ENCODE measurements at places on chromosomes 7 and 10. TPM values are rescaled to one million over a fixed set of nuclear protein-coding genes. Genes with fewer than 3 reads are reported as not detected.

DNA sequence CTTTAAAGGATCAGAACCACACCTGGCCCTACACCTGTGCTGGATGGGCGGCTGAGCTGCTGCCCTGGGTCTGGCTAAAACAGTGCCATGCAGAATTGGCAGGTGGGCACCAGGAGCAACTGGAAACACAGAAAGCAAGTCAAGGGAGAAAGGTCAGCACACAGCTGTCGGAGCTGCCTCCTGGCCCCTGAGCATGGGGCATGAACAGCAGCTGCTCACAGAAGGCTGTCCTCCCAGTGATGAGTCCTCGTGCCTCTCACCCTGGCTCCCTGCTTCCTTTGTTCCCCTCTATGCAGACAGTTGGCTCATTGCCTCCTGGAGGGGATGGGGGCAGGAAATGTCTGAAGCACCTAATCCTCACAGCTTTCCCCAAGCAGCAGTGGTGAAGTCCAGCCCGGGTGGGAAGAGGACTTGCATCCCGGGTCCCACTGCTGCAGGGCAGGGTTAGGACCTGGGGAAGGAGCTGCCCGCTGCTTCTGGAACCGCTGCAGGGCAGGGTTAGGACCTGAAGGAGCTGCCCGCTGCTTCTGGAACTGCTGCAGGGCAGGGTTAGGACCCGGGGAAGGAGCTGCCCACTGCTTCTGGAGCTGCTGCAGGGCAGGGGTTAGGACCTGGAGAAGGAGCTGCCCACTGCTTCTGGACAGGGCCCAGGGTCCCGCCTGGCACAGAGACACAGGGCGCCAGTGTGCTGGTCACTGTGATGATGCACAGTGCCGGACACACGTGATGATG is 37.3 kb downstream of the VIPR2 start:
- peak; percentile 35 for DNase-seq

Gene CTAGE8
- 1.4 TPM for polyA plus RNA-seq

Gene OR13A1
- not detected for polyA plus RNA-seq

Gene ABCB4
- 0.39 TPM for polyA plus RNA-seq

DNA sequence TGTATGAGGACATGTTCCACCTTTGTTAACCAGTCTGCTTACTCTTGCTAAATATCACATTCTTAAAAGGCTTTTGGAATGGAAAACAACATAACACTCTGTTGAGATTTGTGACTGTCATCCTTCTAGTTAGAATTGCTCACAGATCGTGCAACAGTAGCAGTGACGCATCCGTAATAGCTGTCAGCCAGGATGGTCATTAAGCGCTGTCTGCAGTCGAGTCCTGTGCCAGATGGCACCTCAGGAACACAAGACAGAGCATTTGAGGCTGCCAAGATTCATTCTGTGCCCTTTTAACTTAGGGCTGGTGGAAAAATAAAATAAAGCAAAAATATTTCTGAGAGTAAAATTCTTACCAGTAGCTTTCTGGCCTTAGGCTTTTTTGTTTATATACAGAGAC is 348.6 kb downstream of the ANKRD7 start:
- DNase-seq: peak; percentile 2

Gene DNAJC12
- 7.1 TPM for polyA plus RNA-seq

DNA sequence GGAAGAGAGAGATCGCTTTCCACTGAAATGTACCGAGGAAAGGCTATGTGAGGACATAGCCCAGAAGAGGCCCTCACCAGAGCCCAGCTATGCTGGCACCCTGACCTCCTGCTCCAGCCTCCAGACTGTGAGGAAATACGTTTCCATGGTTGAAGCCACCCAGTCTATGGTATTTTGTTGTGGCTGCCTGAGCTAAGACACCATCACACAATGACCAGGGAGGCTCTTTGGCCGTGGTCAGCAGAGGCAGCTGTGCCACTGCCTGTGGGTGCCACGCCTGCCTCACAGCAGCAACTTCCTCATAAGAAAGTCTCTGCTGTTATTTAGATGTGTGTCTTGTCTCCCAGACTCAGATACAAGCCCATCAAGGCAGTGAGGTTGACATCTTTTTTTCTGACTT is 182.7 kb upstream of the PLXNA4 start:
- DNase-seq: no peak

Gene MYO3A
- 0.83 TPM for polyA plus RNA-seq

- DNase-seq: no peak
Observed at GRCh38 chr10:97771055-97771891, 526 bp downstream of the SFRP5 start.

DNA sequence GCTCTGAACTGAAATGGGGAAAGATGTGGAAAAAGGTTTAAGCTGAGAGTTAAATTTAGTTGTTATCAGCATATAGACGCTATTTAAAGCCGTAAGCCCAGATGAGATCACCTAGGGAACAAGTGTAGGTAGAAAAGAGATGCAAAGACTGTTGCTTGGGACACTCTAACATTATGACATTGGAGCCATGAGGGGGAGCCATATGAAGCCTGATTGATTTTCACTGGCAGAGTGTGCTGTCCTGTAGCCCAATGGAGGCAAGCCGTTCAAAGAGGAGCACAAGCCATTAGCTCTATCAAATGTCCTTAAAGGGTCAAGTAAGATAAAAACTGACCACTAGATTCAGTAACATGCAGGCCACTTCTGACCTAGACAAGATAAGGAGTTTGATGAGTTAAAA is 223.3 kb downstream of the TWIST1 start:
- no peak for DNase-seq

Gene GATA3
- polyA plus RNA-seq: 1.0 TPM

GRCh38 chr7:79897166-79897565 is 237.5 kb upstream of the GNAI1 start:
- no peak for DNase-seq

DNA sequence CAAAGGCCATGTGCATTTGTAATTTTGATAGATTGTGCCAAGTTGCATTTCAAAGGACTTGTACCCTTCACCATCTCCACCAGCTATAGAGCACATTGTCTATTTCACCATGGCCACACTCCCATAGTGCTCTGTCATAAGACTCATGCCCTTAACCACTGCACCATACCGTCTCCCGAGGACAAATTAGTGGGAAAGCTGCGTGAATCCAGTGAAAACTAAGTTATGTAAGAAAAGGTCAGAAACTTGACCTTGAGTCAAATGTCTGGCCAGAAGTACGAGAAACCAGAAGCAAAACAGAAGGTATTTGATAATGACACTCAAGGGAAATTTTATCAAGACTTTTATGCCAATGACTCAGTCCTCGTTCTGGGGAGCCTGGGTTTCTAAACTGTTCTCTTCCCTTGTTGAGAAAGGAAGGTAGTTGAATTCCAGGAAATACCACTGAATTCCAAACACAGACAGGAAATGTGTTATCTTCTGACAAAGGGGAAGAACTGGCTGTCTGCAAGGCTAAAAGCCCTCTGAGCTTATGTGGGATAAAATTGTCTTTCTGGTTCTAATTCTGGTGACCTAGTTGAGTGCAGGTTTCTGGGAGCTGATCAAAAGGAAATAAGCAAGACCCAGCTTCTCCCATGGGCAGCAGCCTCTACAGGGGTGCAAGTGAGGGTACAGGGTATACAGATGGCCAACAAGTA is 49.7 kb downstream of the CDK1 start:
- DNase-seq: no peak

Gene SERPINE1
- 5.7 TPM for polyA plus RNA-seq

- no peak for DNase-seq
Observed at GRCh38 chr10:127148066-127148932, 48.1 kb downstream of the INSYN2A start.

- DNase-seq: no peak
Observed at GRCh38 chr7:148722340-148723165, 23.9 kb downstream of the CUL1 start.
